ENCODE measurements at places on chromosomes 5 and 9.
A peak's percentile ranks its signal among the peaks of the same experiment; 100 is the strongest.

- DNase-seq, result peak; percentile 19
These were observed 144.7 kb downstream of the TRPM6 start for GRCh38 chr9:74742792-74743730.

DNA sequence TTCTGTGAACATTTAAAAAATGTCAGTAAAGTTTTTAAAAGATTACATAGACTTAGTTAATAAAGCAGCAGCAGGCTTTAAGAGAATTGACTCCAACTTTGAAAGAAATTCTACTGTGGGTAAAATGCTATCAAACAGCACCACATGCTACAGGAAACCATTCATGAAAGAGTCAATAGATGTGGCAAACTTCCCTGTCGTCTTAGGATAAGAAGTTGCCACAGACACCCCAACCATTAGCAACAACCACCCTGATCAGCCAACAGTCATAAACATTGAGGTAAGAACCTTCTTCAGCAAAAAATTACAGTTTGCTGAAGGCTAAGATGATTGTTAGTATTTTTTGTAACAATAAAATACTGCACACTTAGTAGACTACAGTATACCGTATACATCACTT lies 278.2 kb downstream of the CSNK1G3 start:
- no peak for DNase-seq

DNA sequence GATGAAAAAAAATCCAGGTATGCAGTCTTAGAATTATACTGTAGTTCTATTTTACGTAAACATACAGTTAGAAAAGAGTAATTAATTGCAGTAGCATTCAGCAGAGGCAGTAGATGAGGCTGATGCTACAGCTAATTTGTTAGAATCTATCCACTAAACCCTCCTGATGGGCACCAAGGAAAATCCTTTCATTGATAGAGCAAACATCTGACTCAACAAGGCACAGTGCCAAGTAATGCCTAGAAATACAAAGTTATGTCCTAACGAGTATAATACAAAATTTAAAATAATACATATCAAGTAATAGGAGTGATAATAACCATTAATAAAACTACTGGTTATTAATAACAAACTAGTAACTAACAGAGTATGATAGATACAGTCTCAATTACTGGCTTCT lies 9.0 kb downstream of the MOCS2 start:
- no peak for DNase-seq

- no peak for DNase-seq
These were observed 11.2 kb downstream of the KLHL9 start for GRCh38 chr9:21324047-21324446.

GRCh38 chr9:104844710-104845109 lies 80.8 kb downstream of the NIPSNAP3B start:
- DNase-seq, result no peak

DNA sequence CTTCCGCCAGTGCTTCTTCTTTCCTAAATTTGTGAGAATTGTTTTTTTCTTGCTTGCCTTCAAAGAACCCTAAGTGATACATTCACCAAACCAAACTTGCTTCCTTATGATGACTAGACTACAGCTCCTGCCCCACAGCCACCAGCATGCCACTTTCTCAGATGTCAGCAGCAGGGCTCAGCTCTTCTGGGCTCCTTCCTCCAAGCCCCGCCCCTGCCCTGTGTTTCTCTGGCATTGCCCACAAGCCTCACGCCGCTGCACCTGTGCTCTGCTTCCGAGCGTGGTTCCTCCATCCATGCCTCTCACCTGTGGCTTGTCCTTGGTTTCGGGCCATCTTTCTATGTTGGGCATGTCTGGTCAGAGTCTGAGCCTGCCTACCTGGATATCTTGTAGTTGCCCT lies 10.6 kb downstream of the UNC5A start:
- no peak for DNase-seq

DNA sequence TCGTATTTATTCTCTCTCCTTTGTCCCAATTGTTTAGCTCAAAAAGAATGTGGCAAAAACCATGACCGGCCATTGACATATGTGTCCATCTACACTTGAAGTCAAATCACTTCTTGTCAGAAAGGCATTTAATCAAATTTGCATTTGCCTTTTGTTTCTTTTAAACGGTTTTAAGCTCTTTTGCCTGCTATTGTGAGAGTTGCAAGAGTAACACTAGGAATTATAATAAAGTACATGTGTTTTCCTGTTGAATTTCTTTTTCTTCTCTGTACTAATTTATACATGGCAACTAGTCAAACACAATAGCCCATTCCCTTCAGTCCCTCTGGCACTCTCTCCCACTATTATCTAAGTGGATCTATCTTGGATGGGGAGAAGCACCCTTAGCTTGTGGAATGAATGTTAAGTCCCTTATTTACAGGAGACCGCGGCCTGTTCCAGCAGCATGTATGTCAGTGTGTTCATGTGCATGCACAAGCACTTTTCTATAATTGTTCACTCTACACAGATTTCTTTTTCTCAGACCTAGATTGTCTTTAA lies 3.2 kb downstream of the ADAMTSL1 start:
- no peak for DNase-seq

DNA sequence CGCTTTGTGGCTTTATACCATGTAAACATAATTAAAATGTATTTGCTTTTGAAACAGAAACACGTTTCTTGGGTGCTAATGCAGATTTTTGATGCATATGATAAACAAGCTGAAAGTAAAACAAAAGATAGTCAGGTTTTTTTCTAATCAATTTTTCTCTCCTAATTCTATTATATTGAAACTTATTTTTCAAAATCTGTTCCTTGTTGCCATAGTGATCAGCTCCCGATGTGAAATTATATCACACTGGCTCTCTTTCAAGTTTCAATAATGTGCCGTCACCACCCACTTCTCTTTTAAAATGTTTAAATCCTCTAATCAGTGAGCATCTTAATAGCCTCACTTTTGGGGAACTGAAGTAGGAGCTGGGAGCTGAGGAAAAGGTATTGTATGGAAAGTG lies 36.4 kb upstream of the DAPK1 start:
- DNase-seq, result no peak

GRCh38 chr5:156411-157072 lies 34.8 kb upstream of the LRRC14B start:
- peak; percentile 6 for DNase-seq

- peak; percentile 2 for DNase-seq
These were observed 12.3 kb downstream of the FCN2 start for GRCh38 chr9:134892820-134893420.

DNA sequence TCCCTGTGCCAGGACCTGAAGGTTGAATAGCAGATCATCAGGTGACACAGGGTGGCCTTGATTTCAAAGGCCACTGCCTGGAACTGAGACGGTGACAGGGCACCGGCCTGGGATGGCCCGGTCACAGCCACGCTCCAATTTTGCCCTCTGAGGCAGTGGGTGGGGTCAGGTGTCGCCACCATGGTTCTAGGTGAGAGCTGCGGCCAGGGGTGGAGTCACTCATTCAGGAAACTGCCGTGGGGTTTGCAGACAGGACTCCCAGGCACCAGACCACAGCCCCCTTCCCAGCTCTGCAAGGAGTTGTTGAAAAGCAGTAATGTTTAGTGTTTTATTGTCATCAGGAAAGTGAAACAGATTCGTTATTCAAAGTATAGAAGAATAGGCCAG lies 17.3 kb upstream of the RNU6ATAC start:
- DNase-seq, result no peak

DNA sequence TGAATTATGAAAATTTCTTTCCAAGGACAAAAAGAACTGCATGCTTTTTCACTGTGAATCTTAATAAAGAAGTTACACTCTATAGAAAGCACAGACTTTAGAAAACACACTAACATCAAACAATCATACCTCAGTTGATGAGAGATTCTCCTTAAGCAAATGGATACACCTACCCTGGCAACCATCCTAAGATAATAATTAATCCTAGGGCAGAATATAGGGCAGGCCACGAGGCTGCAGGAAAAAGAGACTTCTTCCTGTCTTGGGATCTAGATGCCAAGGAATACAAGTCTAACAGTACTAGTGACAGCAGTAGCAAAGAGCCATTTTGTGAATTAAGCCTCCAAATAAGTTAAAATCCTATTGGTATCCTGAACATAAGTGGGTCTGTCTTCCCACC lies 395.4 kb downstream of the EFNA5 start:
- no peak for DNase-seq
